ENCODE measurements at places on chromosomes 5 and 9.

GRCh38 chr5:125898851-125899405 is 524.3 kb upstream of the GRAMD2B start:
- no peak for DNase-seq

DNA sequence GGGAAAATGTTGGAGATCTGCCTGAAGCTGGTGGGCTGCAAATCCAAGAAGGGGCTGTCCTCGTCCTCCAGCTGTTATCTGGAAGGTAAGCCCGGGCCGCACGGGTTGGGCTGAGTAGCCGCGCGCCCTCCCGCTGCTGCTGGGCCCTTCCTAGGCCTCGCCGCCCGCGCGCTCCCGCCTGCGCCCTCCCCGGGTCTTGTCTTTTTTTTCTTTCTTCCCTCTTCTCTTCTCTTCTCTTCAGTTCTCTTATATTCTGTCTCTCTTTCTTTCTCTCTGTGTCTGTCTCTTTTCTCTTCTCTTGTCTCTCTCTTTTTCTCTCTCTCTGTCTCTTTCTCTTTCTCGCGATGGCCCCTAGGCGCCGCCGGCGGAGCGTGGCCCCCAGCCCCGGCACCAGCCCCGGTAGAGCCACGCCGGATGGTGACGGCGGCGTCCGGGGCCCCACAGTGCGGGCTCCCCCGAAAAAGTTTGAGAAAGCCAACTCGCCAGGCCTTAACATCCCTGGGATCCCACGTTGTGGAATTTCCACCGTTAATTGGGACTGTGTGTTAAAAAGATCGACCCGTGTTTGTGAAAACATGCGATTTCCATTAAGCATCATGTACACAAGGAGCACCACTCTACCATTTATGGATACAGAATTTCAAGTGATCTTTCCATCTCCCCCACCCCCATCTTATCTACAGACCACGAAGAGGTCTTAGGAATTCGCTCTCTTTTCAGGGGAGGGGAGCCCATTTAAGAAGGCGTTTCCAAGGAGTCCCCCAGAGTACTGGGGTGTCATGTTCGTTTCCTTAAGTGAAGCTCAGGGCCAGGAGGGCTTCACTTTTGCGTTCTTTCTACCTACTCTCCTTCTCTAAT is 616 bp downstream of the ABL1 start:
- DNase-seq, result no peak

- no peak for DNase-seq
These were observed 154.5 kb downstream of the CWC27 start for GRCh38 chr5:64923151-64923685.

- no peak for DNase-seq
These were observed 62.9 kb downstream of the EFNA5 start for GRCh38 chr5:107607671-107608345.

DNA sequence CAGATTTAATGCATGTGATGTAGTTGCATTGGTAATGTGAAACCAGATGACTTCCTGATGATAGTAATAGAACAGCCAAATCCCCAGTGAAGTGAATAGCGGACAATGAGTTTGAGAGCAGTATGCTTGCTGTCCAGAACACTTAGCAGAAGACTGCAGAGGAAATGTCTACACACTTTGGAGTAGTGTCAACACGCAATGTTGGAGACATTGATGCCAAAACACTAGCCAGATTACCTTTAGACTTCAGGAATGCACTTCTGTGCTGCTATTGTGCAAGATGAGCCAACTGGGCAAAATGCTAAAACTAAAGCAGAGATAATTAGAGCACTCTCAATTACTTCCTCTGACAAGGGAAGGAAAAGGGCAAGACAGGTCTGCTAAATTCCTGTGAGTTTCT is 176.7 kb downstream of the PRDM9 start:
- DNase-seq, result no peak

DNA sequence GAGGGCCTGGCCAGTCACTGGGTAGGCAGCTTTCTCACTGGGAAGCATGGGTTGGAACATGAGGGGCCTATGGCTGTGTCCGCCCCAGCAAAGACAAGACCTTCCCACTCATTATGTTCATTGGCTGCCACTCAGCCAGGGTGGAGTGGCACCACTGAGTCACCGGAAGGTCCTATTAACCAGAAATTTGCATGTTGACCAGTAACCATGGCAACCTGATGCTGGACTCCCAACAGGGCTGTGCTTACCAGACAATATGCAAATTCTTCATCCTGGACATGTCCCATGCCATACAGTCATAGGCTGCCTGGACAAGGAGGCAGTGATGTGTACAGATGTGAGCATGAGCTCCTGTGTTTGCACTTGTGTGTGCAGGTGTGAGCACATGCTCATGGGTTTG is 66.7 kb downstream of the PSD2 start:
- DNase-seq, result no peak

DNA sequence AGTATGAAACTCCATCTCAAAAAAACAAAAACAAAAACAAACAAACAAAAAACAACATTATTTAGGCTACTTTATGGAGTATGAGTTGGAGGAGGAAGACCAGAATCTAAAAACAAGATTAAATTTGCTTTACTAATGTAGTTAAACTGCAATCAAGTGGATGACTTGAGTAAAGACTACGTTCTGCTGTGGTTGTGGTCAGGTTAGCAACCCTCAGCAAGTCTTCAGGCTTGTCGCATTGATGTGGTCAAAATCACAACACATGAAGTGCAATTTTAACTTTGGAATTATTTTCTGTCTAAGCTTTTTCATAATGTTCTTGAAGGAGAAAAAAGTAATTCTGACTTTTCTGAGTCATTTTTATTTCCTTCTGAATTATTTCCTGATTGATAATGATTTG is 43.1 kb downstream of the PDE6A start:
- DNase-seq, result no peak
